Activated CD4-positive, alpha-beta T cell treated with anti-CD3 and anti-CD28 coated beads for 36 hours (primary cell): ENCODE measurements at places on chromosomes 12 and 14.
A peak's percentile ranks its signal among the peaks of the same experiment; 100 is the strongest.

- H3K4me1 ChIP-seq, result peaks cover 62% of the 10 kb centered on the region
- H3K27me3 ChIP-seq, result no peaks in the 10 kb centered on the region
- peak; percentile 68 for DNase-seq
- H3K4me3 ChIP-seq, result no peak overlapping the region
- peaks cover 8% of the 10 kb centered on the region for H3K36me3 ChIP-seq
Observed at GRCh38 chr14:103391048-103391447, 5.8 kb downstream of the MARK3 start.

DNA sequence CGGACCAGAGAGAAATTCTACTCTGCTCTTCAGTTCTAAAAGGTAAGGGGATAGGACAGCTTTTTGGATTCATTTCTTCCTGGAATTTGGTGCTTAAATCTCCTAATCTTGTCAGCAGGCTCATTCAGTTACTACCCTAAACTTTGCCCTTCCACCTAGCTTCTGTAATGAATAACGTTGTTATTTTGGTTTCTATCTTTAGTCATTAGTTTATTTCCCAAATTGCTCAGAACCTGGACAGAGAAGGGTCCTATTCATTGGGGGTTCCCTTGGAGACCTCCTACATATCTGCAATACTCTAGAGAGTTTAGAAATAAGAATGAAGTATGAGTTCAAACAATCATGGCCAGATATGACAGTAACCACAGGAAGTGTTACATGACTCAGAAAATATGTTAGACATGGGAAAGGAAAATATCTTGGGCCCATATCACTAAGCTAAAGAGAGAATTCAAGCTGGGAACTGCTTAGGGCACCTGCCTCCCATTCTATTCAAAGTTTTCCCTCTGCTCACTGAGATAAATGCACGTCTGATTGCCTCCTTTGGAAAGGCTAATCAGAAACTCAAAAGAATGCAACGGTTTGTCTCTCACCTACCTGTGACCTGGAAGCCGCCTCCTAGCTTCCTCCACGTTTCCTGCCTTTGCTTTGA, 87.9 kb downstream of the GAS2L3 start:
- no peaks in the 10 kb centered on the region for H3K4me1 ChIP-seq
- no peaks in the 10 kb centered on the region for H3K36me3 ChIP-seq
- DNase-seq, result no peak
- no peak overlapping the region for H3K27ac ChIP-seq

GRCh38 chr14:29601616-29602015, 326.0 kb downstream of the PRKD1 start:
- no peaks in the 10 kb centered on the region for H3K4me1 ChIP-seq
- H3K36me3 ChIP-seq, result no peaks in the 10 kb centered on the region
- H3K27ac ChIP-seq, result no peak overlapping the region
- no peaks in the 10 kb centered on the region for H3K27me3 ChIP-seq
- no peak for DNase-seq

GRCh38 chr12:64059685-64060084, 162.4 kb downstream of the KICS2 start:
- no peak overlapping the region for H3K27ac ChIP-seq
- DNase-seq, result no peak
- no peaks in the 10 kb centered on the region for H3K4me1 ChIP-seq
- H3K36me3 ChIP-seq, result no peaks in the 10 kb centered on the region
- peaks cover 9% of the 10 kb centered on the region for H3K27me3 ChIP-seq

- no peak overlapping the region for H3K27ac ChIP-seq
- H3K4me1 ChIP-seq, result no peaks in the 10 kb centered on the region
Observed at GRCh38 chr14:31228533-31228932, 20.9 kb upstream of the HECTD1 start.

DNA sequence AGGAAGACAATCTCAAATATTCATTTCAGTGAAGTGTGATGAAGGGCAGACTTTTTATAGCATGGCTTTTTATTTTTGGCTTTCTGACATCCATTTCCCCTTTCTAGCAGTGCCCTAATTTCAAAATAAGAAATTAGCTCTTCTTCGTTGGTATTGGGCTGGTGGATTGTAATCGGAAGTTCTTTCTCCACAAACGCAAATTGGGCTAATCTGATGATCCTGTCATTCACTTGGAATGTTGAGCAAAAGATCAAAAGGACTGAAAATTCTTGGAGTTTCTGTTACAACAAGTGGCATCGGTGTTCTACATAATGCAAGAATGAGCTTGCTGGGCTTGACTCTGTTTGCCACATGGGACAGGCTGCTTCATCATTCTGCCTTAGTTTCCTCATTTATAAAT, 1182.8 kb downstream of the FLRT2 start:
- no peaks in the 10 kb centered on the region for H3K4me1 ChIP-seq
- no peak for DNase-seq
- no peaks in the 10 kb centered on the region for H3K36me3 ChIP-seq
- no peak overlapping the region for H3K4me3 ChIP-seq

GRCh38 chr12:40692765-40693206, 547 bp downstream of the CNTN1 start:
- H3K4me3 ChIP-seq, result no peak overlapping the region
- DNase-seq, result no peak
- H3K27me3 ChIP-seq, result peaks cover 20% of the 10 kb centered on the region
- H3K4me1 ChIP-seq, result no peaks in the 10 kb centered on the region
- H3K36me3 ChIP-seq, result no peaks in the 10 kb centered on the region

- DNase-seq, result peak; percentile 57
- H3K4me1 ChIP-seq, result peaks cover 53% of the 10 kb centered on the region
- H3K4me3 ChIP-seq, result peak overlapping the region; percentile 98
Observed at GRCh38 chr12:49059299-49060171, 1.1 kb downstream of the KMT2D start.

- DNase-seq, result no peak
- peaks cover 4% of the 10 kb centered on the region for H3K27me3 ChIP-seq
- no peak overlapping the region for H3K4me3 ChIP-seq
- H3K4me1 ChIP-seq, result peaks cover 12% of the 10 kb centered on the region
- no peak overlapping the region for H3K27ac ChIP-seq
- no peaks in the 10 kb centered on the region for H3K36me3 ChIP-seq
Observed at GRCh38 chr12:75815756-75816155, 215.8 kb downstream of the PHLDA1 start.

- H3K27ac ChIP-seq, result no peak overlapping the region
- H3K4me3 ChIP-seq, result no peak overlapping the region
- H3K4me1 ChIP-seq, result no peaks in the 10 kb centered on the region
Observed at GRCh38 chr12:105573574-105573973, 243.1 kb downstream of the C12orf75 start.

DNA sequence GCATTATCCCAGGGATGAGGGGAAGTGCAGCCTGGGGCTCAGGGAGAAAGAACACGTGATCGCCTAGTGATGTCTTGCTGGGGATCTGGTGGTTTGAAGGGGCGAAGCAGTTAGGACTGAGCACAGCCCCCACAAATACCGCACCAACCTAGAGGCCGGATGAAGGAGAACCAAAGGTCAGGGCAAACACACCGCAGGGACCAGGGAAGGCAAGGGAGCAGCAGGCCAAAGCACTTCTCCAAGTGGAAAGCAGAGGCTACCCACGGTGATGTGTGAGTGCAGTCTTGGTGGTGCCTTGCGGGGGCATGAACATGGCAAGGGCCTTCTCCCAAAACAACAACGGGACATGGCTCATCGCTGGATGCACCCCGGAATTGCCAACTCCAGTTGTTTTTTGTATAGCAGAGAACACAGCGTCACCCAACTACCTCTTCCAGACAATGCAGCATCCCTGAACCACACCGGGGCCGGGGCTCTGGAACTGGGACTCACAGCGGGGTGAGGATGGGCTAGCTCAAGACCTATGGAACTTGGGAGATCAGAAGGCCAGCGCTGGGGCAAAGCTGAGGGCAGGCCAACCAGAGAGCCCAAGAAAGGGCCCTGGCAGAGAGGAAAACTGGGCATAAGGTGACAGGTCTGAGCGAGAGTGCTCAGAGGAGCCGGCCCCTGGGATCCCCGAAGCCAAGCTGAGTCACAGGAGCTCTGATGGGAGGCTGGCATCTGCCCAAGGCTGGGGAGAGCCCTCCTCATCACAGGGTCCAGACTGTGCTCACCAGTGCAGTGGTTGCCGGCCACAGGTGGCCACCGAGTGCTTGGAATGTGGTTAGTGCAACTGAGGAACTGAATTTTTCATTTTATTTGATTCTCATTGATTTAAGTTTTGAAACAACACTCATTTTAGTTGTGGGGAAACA, 11.1 kb downstream of the GALNT16 start:
- H3K4me3 ChIP-seq, result no peak overlapping the region
- no peaks in the 10 kb centered on the region for H3K4me1 ChIP-seq
- H3K27ac ChIP-seq, result no peak overlapping the region
- no peaks in the 10 kb centered on the region for H3K36me3 ChIP-seq

- H3K27ac ChIP-seq, result no peak overlapping the region
- H3K27me3 ChIP-seq, result no peaks in the 10 kb centered on the region
- H3K4me1 ChIP-seq, result peaks cover 27% of the 10 kb centered on the region
- no peak for DNase-seq
- H3K36me3 ChIP-seq, result peaks cover 4% of the 10 kb centered on the region
Observed at GRCh38 chr12:1322821-1323220, 271.6 kb downstream of the FBXL14 start.
